ENCODE measurements at places on chromosomes 16 and 17.

GRCh38 chr16:55056585-55057401, 126.1 kb downstream of the IRX5 start:
- no peak for DNase-seq
- peak overlapping the region; percentile 34 for H3K4me3 ChIP-seq
- H3K36me3 ChIP-seq: no peaks in the 10 kb centered on the region
- H3K4me1 ChIP-seq: no peaks in the 10 kb centered on the region
- no peaks in the 10 kb centered on the region for H3K27me3 ChIP-seq
- H3K27ac ChIP-seq: no peak overlapping the region

- no peak overlapping the region for H3K27ac ChIP-seq
- peaks cover 3% of the 10 kb centered on the region for H3K36me3 ChIP-seq
- no peaks in the 10 kb centered on the region for H3K27me3 ChIP-seq
Measured at GRCh38 chr16:73010150-73010676, 37.7 kb downstream of the ZFHX3 start.

DNA sequence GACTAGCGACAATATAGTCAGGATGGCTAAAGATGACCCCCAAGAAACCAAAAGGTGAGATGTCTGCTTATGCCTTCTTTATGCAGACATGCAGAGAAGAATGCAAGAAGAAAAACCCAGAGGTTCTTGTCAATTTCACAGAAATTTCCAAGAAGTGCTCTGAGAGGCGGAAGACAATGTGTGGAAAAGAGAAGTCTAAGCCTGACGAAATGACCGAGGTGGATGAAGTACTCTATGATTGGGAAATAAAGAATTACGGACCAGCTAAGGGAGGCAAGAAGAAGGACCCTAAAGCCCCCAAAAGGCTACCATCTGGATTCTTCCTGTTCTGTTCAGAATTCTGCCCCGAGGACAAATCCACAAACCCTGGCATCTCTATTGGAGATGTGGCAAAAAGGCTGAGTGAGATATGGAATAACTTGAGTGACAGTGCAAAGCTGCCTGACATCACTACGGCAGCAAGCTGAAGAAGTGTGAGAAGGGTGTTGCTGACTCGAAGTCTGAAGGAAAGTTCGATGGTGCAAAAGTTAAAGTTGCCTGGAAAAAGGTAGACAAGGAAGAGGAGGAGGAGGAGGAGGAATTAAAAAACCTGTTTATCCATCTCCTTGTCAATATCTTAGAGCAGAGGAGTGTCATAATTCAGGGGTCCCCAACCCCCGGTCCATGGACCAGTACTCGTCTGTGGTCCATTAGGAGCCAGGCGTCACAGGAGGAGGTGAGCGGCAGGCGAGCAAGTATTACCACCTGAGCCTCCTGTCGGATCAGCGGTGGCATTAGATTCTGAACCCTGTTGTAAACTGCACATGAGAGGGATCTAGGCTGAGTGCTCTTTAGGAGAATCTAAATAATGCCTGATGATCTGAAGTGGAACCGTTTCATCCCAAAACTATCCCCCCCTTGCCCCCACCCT, 25.1 kb upstream of the ADGRG1 start:
- no peaks in the 10 kb centered on the region for H3K36me3 ChIP-seq
- H3K4me3 ChIP-seq: no peak overlapping the region
- H3K27me3 ChIP-seq: no peaks in the 10 kb centered on the region
- no peak overlapping the region for H3K27ac ChIP-seq

- peaks cover 8% of the 10 kb centered on the region for H3K36me3 ChIP-seq
- H3K27ac ChIP-seq: no peak overlapping the region
- H3K27me3 ChIP-seq: no peaks in the 10 kb centered on the region
- DNase-seq: no peak
- H3K4me3 ChIP-seq: no peak overlapping the region
- no peaks in the 10 kb centered on the region for H3K4me1 ChIP-seq
Measured at GRCh38 chr16:405548-406506, 4.1 kb downstream of the DECR2 start.

GRCh38 chr17:28518132-28518531, 12.0 kb downstream of the FOXN1 start:
- no peaks in the 10 kb centered on the region for H3K36me3 ChIP-seq
- H3K4me1 ChIP-seq: no peaks in the 10 kb centered on the region
- no peak for DNase-seq
- H3K4me3 ChIP-seq: no peak overlapping the region

- peak overlapping the region; percentile 42 for H3K4me3 ChIP-seq
- peaks cover 32% of the 10 kb centered on the region for H3K4me1 ChIP-seq
- no peaks in the 10 kb centered on the region for H3K36me3 ChIP-seq
- no peaks in the 10 kb centered on the region for H3K27me3 ChIP-seq
- DNase-seq: peak; percentile 86
Measured at GRCh38 chr17:81481073-81481799, 31.4 kb downstream of the ACTG1 start.

DNA sequence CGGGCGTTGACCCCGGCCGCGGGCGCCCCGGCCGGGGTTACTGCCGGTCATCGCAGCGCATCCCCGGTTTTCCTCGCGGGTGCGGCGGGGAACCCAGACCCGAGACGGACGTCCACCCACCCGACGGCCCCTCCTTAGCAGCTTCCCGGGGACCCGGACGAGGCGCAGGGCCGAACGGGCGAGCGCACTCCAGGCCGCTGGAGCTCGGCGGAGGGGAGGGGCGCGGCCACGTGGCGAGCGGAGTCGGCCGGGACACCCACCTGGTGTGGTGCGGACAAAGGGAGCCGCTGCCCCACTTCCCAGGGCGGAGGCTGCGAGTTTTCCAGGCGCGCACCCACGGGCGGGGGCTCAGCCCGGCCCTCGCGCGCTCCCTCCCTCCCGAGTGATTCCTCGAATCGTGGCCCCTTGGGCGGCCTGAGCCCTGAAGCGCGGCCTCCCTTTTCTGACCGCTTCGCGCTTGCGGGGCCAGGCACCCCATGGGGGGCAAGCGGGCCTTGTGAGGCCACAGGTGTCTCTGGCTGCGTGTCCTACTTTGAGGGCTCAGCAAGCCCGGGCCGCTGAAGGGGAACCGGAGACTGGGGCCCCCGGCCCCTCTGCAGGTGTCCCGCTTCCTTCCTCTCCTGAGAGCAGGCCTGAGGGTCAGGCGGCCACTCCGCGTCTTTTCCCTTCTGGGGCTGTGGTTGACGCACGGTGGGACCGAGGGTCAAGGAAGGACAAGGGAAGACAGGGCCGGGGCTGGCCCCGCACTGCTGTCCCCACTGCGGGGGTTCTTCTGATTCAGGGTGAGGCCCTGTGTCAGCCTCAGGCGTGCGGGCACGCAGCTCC, 1.1 kb upstream of the FASN start:
- H3K27ac ChIP-seq: peak overlapping the region; percentile 84
- H3K36me3 ChIP-seq: peaks cover 16% of the 10 kb centered on the region
- peak overlapping the region; percentile 67 for H3K4me3 ChIP-seq
- DNase-seq: no peak
- peaks cover 19% of the 10 kb centered on the region for H3K4me1 ChIP-seq
- H3K27me3 ChIP-seq: no peaks in the 10 kb centered on the region

GRCh38 chr17:40067710-40068109, 4.9 kb downstream of the THRA start:
- H3K27me3 ChIP-seq: no peaks in the 10 kb centered on the region
- H3K27ac ChIP-seq: peak overlapping the region; percentile 91

- DNase-seq: no peak
- H3K36me3 ChIP-seq: no peaks in the 10 kb centered on the region
- peak overlapping the region; percentile 54 for H3K4me3 ChIP-seq
- no peaks in the 10 kb centered on the region for H3K27me3 ChIP-seq
Measured at GRCh38 chr17:38419508-38419981, 8.7 kb upstream of the ARHGAP23 start.

DNA sequence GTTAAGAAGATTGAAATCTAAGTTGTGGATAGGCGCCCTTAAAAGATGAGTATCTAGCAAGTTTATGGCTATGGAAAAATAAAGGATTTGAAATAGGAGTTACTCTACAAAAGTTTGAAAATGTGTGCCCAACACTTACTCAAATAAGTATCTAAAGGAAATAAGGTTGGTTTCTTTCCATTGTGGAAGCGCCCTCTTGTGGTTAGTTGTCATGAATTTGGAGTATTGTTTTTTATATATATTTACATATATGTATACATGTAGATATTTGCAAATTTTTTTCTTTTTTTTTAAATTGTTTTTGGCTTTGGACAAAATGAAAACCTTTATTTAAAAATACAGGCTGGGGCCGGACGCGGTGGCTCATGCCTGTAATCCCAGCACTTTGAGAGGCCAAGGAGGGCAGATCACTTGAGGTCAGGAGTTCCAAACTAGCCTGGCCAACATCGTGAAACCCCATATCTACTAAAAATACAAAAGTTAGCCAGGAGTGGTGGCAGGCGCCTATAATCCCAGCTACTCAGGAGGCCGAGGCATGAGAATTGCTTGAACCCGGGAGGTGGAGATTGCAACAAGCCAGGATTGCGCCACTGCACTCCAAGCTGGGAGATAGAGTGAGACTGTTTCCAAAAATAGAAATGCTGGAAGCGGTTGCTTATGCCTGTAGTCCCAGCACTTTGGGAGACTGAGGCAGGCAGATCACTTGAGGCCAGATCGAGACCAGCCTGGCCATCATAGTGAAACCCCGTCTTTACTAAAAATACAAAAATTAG, 24.0 kb upstream of the VPS4A start:
- peaks cover 14% of the 10 kb centered on the region for H3K4me1 ChIP-seq
- H3K27ac ChIP-seq: peak overlapping the region; percentile 71
- H3K36me3 ChIP-seq: peaks cover 9% of the 10 kb centered on the region
- no peak overlapping the region for H3K4me3 ChIP-seq

DNA sequence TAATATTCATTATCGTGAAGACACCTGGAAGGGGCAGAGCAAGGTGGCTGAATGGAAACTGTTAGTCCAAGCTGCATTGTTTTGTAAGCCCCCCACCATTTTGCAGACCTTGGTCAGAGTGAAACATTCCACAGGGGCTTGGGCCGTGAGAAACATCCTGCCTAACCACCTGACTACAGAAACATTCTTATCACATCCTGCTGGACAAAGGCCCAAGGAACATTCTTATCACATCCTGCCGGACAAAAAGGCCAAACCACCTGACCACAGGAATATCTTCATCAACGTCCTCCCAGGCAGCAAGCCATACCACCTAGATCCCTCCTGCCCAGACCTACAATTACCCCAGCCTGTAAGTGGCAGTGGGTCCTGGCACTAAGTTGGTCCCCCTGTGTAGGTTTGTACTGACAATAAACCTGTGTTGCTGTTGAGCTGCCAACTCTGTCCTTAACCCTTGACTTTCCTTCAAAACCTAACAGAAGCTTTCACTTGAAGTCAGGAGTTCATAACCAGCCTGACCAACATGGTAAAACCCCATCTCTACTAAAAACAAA, 19.6 kb downstream of the ATF7IP2 start:
- no peak for DNase-seq
- H3K27ac ChIP-seq: no peak overlapping the region
- peaks cover 4% of the 10 kb centered on the region for H3K36me3 ChIP-seq

GRCh38 chr16:29139261-29139802, 154.5 kb downstream of the LAT start:
- no peak overlapping the region for H3K4me3 ChIP-seq
- no peaks in the 10 kb centered on the region for H3K4me1 ChIP-seq
- H3K27me3 ChIP-seq: no peaks in the 10 kb centered on the region

- DNase-seq: no peak
- no peak overlapping the region for H3K4me3 ChIP-seq
- H3K27ac ChIP-seq: no peak overlapping the region
- peaks cover 3% of the 10 kb centered on the region for H3K4me1 ChIP-seq
- peaks cover 53% of the 10 kb centered on the region for H3K36me3 ChIP-seq
- no peaks in the 10 kb centered on the region for H3K27me3 ChIP-seq
Measured at GRCh38 chr17:73197161-73197560, 4.3 kb downstream of the COG1 start.

GRCh38 chr17:17028059-17028877, 14.0 kb upstream of the MPRIP start:
- no peak overlapping the region for H3K27ac ChIP-seq
- DNase-seq: no peak
- H3K4me1 ChIP-seq: peaks cover 20% of the 10 kb centered on the region
- H3K36me3 ChIP-seq: no peaks in the 10 kb centered on the region
- no peaks in the 10 kb centered on the region for H3K27me3 ChIP-seq

GRCh38 chr17:80968602-80969029, 23.0 kb upstream of the CHMP6 start:
- H3K36me3 ChIP-seq: peaks cover 9% of the 10 kb centered on the region
- no peak for DNase-seq
- peak overlapping the region; percentile 12 for H3K27ac ChIP-seq
- H3K4me3 ChIP-seq: no peak overlapping the region

- H3K27me3 ChIP-seq: no peaks in the 10 kb centered on the region
- DNase-seq: no peak
- H3K27ac ChIP-seq: peak overlapping the region; percentile 48
Measured at GRCh38 chr16:69610356-69610755, 44.6 kb downstream of the NFAT5 start.

DNA sequence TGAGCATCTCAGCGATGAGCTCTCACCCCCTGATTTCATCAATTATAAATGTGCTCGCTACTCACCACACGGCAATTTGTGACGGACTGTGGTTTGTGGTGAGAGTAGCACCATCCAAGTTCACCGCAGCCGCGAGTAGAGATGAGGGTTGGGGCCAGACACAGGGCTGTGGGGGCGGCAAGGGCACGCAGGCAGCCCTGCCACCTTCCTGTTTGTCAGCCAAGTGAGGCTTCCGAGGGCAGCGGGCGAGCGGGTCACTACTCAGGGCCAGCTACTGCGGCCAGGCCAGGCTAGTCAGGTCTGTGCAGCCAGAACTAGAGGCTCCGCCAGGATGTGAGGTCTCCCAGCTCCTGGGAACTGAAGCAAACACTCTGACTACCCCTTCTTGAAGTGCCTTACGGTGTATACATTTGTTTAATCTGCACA, 39.6 kb upstream of the MEOX1 start:
- no peak overlapping the region for H3K4me3 ChIP-seq
- DNase-seq: no peak
- H3K27ac ChIP-seq: no peak overlapping the region
- H3K36me3 ChIP-seq: no peaks in the 10 kb centered on the region
- H3K27me3 ChIP-seq: no peaks in the 10 kb centered on the region

DNA sequence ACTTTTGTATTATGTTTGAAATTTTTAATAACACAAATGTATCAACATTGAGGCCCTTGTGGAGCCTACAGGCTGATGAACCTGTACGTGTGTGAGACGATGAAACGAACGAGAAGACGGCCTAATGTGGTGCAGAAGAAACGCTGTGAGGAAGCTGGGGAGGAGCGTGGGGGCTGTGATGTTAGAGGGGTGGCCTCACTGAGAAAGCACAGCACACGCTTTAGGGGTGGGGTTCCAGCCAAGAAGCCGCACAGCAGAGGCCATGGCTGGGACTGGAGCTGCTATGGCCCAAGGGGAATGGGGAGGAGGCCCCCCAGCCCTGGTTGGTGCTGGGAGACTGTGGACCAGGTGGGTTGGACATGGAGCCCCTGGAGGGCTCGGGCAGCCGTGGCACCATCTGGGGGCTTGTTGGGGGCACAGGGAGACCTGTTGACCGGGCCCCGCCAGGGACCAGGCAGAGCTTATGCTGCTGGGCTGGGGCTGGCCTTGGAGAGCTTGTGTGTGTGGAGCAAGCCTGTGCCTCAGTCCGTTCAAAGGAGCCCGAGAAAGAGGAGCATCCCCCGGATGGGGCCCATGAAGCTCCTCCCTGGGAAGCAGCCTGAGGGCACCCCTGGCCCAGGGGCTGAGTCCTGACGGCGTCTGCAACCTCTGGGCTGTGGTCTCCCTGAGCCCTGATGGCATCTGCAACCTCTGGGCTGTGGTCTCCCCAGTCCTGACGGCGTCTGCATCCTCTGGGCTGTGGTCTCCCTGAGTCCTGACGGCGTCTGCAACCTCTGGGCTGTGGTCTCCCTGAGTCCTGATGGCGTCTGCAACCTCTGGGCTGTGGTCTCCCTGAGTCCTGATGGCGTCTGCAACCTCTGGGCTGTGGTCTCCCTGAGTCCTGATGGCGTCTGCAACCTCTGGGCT, 44.7 kb downstream of the METRNL start:
- H3K4me1 ChIP-seq: no peaks in the 10 kb centered on the region
- no peaks in the 10 kb centered on the region for H3K36me3 ChIP-seq
- H3K27me3 ChIP-seq: no peaks in the 10 kb centered on the region
- H3K27ac ChIP-seq: no peak overlapping the region
- H3K4me3 ChIP-seq: no peak overlapping the region
